ENCODE measurements at places on chromosomes 2 and 18.

DNA sequence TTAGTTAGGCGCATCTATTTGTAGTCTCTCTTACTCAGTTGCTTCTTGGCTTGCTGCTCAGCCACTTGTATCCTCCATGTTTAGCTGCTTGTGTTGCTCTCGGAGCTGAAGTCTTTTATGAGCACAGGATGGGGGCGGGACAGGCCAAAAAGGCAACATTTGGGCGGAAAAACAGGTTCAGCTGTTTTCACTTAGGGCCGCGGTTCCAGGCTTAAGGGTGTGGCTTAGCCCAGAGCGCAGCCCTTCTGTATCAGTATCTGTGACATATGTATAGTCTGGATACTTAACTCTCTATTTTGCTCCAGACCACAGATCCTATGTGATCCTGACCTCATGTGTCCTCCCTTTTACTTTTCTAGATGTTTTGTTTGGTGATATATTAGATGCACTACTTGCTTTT is 763.5 kb downstream of the SUCLG1 start:
- DNase-seq = no peak

- DNase-seq = no peak
Measured at GRCh38 chr2:133711201-133711600, 142.9 kb upstream of the NCKAP5 start.

- DNase-seq = no peak
Measured at GRCh38 chr2:6911721-6912120, 5.5 kb upstream of the RNF144A start.

DNA sequence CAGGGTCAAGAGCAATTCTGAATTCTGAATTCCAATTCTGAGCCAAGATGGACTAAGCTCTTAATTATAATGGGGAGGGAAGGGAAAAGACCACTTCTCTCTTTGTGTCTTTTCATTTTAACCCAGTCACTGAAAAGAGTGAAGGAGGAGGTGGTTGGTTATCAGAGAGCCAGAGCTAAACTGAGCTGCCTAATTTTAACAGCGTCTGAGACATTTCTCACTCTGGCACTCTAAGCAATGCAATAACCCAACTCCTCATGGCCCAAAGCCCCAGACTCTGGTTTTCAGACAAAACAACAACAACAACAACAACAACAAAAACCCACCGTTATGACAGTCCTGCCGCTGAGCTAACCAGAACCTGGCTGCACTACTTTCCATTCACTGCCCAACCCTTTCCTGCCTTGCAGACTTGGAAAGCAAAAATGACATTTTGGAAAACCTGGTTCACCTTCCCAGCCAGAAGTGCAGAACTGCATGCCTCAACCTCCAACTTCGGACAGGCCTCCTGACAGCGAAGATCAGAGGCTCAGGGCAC is 1.0 kb downstream of the CHST10 start:
- no peak for DNase-seq

DNA sequence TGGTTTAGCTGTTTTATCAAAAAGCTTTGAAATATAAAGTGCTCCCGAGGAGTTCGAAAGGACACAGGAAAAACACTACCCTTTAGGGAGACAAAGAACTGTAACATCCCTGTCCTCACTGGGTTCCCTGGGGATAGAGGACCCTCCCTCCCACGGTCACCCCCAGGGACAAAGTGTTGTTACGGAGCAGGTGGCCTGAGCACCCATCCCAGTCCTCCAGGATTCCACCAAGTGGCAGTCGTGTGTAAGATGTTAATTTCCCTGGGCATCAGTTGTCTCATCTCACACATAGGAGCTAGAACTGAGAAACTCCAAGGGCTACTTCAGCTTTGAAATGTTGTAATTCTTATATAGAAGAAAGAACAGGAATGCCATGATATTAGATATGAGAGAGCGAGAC is 137.7 kb downstream of the ALK start:
- DNase-seq = no peak

DNA sequence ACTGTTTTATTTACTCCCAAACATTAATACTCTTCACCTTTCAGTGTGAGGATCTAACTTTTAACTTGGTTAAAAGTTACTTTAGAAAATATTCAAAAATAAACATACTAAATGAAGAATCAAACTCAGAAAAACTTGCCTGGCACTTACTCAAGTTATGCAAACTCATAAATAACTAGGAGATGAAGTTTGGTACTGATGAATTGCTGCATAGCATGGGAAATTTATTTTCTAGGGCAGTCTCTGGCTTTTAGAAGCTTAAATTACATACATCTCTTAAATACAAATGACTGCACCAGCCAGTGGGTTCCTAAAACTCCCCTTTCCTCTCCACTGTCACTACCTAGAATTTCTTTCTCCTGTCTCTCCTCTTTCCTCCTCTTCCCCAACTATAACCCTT is 46.7 kb upstream of the CREB1 start:
- no peak for DNase-seq

DNA sequence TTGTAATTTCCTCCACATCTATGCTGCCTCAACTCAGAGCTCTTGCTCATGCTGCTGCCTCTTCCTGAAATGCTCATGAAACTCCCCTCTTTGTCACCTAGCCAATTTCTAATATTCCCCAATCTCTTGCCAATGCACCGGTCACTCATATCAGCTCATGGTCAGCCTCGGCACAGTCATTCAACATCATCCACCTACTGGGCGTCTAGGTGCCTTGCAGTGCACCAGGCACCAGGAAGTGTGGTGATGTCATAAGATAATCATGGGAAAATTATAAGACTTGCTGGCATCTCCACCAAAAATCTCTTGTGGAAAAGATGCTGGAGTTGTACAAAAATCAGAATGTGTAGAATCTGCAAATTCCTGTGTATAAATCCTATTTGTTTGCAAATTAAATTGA is 52.6 kb upstream of the RAB27B start:
- DNase-seq = no peak

- DNase-seq = no peak
Measured at GRCh38 chr18:48889981-48890762, 60.6 kb downstream of the SMAD7 start.

- no peak for DNase-seq
Measured at GRCh38 chr2:164386231-164386630, 235.1 kb downstream of the GRB14 start.

DNA sequence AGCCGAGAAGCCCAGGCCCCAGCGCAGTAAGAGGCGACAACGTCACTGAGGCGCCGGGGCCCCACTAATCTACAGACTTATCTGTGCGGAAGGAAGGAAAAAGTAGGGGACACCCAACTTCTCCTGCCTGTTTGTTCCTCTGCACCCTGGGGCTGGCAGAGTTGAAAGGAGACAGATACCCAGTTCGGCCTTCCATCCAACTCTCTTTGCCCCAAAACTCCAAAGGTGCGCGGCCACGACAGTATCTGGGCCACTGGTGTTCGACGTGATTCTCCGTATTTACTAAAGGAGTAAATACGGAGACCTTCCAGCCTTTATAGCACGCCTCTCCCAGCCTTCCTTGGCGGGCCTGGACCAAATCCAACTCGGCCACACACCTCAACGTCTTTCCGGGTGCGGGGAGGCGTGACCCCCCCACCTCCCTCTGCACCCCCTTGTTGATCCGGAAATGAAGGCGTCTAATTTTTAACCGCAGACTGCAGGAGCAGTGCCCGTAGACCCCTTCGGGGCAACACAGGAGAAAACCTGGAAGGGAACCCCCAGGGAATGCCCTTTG is 1.6 kb downstream of the SMAD7 start:
- DNase-seq = peak; percentile 58

DNA sequence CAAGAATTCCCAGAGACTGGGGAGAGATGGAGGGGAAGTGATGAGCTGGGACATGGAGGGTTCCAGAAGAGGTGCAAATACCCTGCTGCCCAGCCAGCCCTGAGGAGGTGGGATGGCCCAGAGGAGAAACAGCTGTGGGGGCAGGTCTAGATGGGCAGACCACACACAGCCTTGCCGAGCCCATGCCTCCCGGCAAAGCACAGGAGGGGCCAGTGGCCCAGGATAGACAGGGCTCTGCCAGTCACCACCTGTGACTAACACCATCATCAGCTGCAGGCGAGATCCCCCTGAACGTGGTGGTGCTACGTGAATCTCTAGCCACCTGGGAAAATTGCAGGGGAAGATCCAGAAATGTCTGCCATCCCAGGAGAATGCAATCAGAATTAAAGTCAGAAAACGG is 39.4 kb downstream of the SCTR start:
- DNase-seq = no peak

GRCh38 chr2:15733867-15734673 is 142.4 kb downstream of the DDX1 start:
- no peak for DNase-seq

Measured in activated effector memory CD4-positive, alpha-beta T cell treated with Interleukin-2 at 50 U/mL for 16 hours (primary cell).